Vagina (tissue), 2 donors: ENCODE measurements at places on chromosomes 7 and 10. TPM values are rescaled to one million over a fixed set of nuclear protein-coding genes. Genes with fewer than 3 reads are reported as not detected.

Gene HKDC1
- total RNA-seq, result 2.5 TPM

Gene SUV39H2
- 6.9 TPM for total RNA-seq

Gene AKR1C4
- not detected for total RNA-seq

Gene PVRIG
- 1.7 TPM for total RNA-seq

Gene AGBL3
- 4.9 TPM for total RNA-seq

Gene AKR1C8
- total RNA-seq, result not detected

Gene AGAP3
- total RNA-seq, result 98.2 TPM
